Progenitor cell of endocrine pancreas (in vitro differentiated cells): ENCODE measurements at places on chromosomes 2 and 18.

GRCh38 chr2:54664238-54664786 lies 59.1 kb upstream of the EML6 start:
- no peak for DNase-seq

GRCh38 chr2:33110461-33110860 lies 163.7 kb downstream of the LTBP1 start:
- no peak for DNase-seq

DNA sequence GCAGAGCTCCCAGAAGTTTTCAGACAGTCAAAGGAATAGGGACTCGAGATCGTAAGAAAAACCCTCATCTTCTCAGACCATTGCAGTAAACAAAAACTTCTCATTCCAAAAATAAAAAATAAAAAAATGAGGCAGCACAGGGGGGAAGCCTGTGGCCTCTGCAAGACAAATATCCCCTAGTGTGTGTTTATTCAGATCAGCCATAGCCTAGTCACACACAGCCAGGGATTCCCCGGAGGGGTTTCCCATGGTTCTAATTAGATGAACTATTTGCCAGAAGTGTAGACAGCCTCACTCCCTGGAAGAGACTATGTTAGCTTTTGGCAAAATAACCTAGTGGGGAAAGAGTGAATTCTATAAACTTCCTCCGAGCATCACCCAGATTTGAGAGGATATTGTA lies 122.9 kb upstream of the KLF7 start:
- DNase-seq = no peak

- no peak for DNase-seq
These were observed at the start of gene CYTIP for GRCh38 chr2:157443795-157444640. CYTIP (minus strand) TSS chr2:157444089; CDS start chr2:157444020, 69 bp downstream.

- DNase-seq = no peak
These were observed 215.6 kb downstream of the HDAC4 start for GRCh38 chr2:239184968-239185903.

GRCh38 chr2:27245626-27246025 lies 17.2 kb downstream of the SLC30A3 start:
- no peak for DNase-seq

DNA sequence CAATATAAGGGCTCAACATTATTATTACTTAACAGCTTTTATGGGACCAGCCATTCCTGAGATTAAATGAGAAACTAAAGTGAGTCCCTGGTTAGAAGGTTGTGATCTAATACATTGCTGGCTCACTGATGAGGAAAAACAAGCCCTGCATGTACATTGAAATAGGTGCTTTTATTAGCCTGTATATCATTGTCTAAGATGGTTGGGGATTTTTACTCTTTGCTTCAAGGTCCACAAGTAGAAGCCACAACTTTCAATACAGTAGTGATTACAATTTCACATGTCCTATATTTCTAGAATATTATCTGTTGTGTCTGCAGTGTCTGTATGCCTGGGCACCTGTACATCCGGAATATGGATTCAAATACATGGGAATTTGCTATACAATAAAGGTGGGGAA lies 104.1 kb upstream of the FZD5 start:
- no peak for DNase-seq

GRCh38 chr2:33588232-33588631 lies 10.9 kb downstream of the FAM98A start:
- no peak for DNase-seq

DNA sequence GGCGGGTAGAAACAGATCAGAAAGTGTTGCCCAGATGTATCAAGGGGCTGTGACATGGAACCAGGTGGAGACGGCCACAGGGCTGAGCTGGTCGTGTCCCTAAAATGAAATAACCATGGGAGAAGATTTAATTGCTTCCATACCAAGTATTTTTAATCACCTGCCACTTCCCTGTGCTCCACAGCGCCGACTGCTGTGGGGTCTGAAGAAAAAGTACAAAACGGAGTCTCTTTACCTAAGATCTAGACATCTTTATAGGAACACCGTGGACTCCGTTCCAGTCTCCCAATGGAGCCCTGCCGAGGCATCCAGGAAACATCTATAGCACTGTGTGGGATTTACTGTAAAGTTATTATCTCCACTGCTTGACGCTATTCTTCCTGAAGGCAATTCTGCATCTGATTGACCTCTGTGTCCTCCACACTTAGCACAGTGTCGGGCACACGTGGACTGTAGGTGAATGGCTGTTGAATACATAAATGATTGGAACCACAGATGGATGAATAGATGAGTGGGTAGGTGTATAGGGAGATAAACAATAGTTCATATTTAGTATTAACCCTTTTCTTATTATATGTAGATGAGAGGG lies 21.6 kb upstream of the GYPC start:
- DNase-seq = no peak

DNA sequence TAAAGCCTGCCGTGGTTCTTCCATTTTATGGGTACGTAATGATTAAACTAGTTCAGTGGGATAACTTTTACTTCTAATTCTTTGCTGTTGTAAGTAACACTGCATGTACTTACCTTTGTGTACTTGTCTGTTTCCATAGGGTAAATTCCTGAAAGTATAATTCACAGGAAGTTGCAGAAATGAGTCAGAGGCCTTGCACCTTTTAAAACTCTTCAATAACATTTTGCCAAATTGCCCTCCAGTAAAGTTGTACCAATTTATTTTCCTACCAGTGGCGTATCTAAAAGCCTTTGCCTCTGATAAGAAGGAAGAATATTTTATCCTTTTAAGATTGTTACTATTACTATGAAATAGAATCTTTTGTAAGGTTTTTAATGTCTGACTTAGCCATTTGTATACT lies 65.1 kb downstream of the CAB39 start:
- DNase-seq = no peak

DNA sequence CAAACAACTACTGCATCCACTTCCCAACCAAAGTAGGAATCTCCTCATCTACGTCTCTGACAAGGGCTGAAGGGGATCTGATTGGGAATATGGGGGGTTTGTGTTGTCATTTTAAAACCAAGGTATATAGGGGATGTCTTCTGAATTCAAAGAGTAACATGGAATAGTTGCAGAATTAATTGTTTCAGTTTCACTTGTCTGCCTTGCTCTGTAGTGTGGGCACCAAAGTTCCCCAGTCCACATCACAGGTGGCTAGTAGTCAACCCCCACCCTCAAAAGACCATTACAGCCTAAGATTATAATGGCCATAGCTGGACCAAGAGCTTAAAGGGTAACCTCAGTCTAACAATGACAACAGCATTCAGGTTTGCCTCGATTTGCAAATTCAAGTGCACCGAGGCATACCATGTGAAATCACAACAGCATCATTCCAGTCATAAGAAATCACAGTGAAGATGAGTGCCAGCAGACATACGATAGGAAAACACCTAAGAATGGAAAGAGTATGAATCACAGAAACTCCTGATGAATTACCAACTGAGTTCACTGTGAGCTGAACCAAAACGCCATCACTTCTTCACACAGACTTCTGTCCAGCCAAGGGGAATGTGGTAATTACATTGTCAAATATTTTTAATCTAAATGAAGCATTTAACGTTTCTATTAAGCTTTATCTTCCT lies 52.4 kb downstream of the MYO5B start:
- DNase-seq = no peak

GRCh38 chr2:98781822-98782221 lies 50.9 kb upstream of the MGAT4A start:
- DNase-seq = no peak

DNA sequence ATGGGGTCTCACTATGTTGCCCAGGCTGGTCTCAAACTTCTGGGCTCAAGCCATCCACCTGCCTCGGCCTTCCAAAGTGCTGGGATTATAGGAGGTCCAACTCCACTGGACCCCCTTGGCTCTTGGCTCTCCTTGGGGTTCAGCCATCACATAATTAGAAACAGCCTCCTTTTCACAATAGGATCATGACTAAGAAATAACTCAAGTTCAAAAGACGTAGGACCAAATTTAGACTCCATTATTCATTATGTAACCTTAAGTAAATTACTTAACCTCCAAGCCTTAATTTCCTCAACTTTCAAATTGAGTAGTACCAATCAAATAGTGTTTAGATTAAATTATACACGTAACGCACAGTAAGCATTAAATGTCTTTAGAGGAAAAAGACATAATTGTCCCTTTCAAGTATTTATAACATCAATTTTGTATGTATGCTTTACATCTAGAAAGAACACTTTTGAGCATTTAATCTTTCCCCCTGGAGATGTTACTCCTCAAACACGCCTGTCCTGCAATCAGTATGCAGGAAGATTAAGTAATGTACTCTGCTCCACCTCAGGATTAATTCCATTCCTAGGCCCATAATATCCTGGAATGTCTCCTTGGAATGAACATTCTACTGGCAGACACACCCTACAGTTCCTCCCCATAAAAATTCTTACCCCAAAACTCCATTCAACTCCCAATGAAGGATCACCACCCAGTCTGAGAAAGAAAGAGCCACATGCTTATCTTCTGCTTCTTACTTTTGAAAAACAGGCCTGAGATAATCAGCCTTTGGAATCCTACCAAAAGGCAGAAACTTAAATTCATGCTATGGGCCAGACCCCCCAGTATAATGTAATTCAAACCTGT lies 49.1 kb downstream of the COBLL1 start:
- no peak for DNase-seq

- DNase-seq = no peak
These were observed 20.8 kb downstream of the KIF1A start for GRCh38 chr2:240799033-240799820.

GRCh38 chr2:36659872-36660312 lies 36.6 kb upstream of the VIT start:
- DNase-seq = no peak

DNA sequence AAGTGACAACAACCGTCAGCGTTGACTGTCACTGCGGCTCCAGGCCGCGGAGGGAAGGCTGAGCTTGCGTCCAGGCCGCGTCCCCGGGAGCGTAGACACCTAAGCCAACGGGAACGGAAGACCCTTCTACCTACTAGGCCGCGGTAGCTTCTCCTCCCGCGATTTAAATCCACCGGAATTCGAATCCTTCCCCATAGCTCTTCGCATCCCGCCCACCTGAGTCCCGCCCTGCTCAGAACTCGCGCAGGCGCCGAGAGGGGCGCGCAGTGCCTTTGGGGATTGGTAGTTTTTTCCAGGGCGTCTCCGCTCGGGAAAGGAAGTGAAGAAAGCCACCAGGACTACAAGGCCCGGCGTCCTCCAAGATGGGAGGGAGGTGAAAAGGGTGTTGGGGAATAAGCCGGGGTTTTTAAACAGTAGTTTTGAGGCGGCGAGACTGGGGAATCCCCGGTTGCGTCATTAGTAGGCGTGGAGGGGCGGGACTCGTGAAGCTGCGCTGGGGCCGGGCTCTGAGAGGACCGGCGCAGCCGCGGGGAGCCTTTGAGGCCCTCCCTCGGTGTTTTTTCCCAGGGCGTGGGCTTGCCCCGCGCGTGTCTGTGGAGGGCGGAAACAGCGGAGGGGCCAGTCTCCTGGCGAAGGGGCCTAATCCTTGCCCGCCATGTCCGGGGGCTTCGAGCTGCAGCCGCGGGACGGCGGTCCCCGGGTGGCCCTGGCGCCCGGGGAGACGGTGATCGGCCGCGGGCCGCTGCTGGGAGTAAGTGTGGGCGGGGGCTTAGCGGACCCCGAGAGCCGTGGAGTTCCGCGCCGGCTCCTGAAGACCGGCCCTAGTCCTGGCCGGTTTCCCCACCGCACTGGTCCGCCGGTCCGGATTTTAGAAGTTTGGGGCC lies at the start of the genes APLF and FBXO48:
APLF (plus strand) TSS at position 509 of the 884 bp plus-strand sequence; CDS start at position 656, 147 bp downstream.
FBXO48 (minus strand) TSS at position 218 of the 884 bp plus-strand sequence. CDS start 2,149 bp downstream, outside the sequence.
- peak; percentile 91 for DNase-seq

DNA sequence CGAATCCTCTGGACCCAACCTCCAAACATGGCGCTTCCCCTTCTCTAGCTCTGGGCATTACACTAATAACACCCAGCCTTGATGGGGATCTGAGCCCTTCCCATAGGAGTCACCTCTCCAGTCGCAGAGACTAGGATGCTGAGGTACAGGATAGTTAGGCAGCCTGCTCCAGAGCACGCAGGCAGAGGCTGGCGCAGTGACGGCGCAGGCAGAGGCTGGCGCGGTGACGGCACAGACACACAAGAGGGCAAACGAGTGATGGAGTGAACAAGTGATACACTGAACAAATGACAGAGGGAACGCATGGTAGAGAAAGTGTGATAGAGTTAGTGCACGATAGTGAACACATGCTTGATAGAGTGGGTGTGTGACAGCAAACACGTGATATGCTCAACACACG lies 518.5 kb downstream of the EIPR1 start:
- DNase-seq = no peak

DNA sequence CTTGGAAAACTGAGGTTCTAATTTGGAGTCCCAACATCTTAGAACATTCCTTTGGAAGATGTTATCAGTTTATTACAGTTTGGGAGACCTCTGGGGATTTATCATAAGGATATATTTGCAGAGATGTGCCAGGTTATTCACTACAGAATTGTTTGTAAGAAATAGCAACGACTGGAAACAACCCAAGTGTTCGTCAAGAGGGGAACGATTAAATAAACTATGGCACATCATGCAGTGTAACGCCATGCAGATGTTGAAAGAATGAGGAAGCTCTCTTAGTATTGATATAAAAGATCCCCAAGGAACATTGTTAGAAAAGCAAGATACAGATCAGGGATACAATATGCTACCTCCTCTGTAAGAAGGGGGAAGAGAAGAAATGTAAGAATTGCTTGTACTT lies 210.6 kb downstream of the TMEM247 start:
- DNase-seq = no peak

- DNase-seq = no peak
These were observed 89.0 kb upstream of the RBMS1 start for GRCh38 chr2:160582490-160583145.

DNA sequence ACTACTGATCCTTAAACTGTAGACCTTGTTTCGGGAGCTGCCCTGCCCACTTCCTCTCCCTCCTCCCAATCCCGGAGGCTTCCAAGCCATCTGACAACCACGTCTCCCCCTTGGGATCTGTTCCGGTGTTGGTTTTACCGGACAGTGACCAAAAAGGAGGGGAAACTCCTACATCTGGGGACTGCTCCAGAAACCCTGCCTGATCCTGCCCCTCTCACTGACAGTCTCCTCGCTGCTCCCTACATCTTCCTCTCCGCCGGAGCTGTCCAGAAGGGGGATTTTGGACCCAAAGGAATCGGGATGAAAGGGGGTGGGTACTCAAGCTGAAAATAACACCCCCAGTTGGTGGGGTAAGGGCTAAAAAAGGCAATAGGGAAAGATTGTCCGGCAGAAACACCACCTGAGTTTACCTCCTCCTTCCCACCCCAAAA lies 1.5 kb downstream of the INO80D start:
- DNase-seq = no peak

GRCh38 chr2:96152304-96153161 lies 7.3 kb upstream of the DUSP2 start:
- DNase-seq = no peak

GRCh38 chr18:34744569-34744968 lies 34.5 kb downstream of the DTNA start:
- no peak for DNase-seq

- DNase-seq = no peak
These were observed 57.7 kb upstream of the CTIF start for GRCh38 chr18:48481092-48481491.

GRCh38 chr2:7666596-7667259 lies 749.5 kb downstream of the RNF144A start:
- DNase-seq = no peak

- no peak for DNase-seq
These were observed 1.7 kb downstream of the TMSB10 start for GRCh38 chr2:84906900-84907714.
